ENCODE measurements at places on chromosomes 7 and 10. TPM values are rescaled to one million over a fixed set of nuclear protein-coding genes. Genes with fewer than 3 reads are reported as not detected.
A peak's percentile ranks its signal among the peaks of the same experiment; 100 is the strongest.

DNA sequence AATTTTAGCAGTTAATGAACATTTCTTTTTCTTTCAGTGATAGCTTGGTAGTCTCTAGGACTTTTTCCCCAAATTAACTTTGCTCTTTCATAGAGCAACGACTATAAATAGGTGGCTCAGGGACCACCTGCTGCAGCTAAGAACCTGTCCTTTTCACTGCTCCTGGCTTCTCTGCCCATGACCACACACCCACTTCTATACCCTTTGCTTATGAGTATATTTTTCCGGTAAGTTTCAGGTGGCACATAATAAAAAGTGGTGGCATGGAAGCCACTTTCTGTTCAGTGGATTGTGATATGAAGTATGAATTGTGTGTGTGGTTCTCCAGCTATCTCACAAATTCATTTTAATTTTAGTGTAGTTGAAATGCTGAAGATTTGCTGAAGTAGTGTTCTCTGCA, 1.2 kb downstream of the ING3 start:
- no peak overlapping the region for H3K27ac ChIP-seq
- peak overlapping the region; percentile 93 for H3K4me3 ChIP-seq
- peaks cover 10% of the 10 kb centered on the region for H3K4me1 ChIP-seq
- no peaks in the 10 kb centered on the region for H3K27me3 ChIP-seq
- H3K36me3 ChIP-seq = peaks cover 25% of the 10 kb centered on the region
- DNase-seq = no peak

DNA sequence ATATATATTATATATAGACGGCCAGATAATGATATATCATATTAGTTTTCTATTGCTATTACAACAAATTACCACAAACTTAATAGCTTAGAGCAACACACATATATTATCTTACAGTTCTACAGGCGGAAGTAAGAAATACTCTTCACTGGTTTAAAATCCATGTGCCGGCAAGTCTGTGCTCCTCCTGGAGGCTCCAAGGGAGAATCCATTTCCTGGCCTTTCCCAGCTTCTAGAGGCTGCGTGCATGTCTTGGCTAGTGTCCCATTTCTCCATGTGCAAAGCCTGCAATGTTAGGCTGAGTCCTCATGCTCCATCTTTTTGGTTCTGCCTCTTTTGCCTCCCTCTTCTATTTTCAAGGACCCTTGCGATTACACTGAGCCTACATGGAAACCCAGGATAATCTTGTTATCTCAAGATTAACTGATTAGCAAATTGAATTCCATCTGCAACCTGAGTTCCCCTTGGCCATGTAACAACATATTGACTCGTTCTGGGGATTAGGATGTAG, 23.9 kb upstream of the PNLIPRP3 start:
- no peaks in the 10 kb centered on the region for H3K4me1 ChIP-seq
- no peak for DNase-seq
- H3K27me3 ChIP-seq = peaks cover 9% of the 10 kb centered on the region
- H3K27ac ChIP-seq = no peak overlapping the region

- no peak overlapping the region for H3K27ac ChIP-seq
- no peaks in the 10 kb centered on the region for H3K36me3 ChIP-seq
- peaks cover 12% of the 10 kb centered on the region for H3K4me1 ChIP-seq
- H3K27me3 ChIP-seq = no peaks in the 10 kb centered on the region
- no peak for DNase-seq
- no peak overlapping the region for H3K4me3 ChIP-seq
Measured at GRCh38 chr7:102918845-102919244, 6.0 kb downstream of the LRRC17 start.

GRCh38 chr10:34715511-34716187, 99.4 kb downstream of the PARD3 start:
- no peak overlapping the region for H3K27ac ChIP-seq
- DNase-seq = no peak
- H3K4me3 ChIP-seq = no peak overlapping the region
- peaks cover 61% of the 10 kb centered on the region for H3K4me1 ChIP-seq
- no peaks in the 10 kb centered on the region for H3K27me3 ChIP-seq

DNA sequence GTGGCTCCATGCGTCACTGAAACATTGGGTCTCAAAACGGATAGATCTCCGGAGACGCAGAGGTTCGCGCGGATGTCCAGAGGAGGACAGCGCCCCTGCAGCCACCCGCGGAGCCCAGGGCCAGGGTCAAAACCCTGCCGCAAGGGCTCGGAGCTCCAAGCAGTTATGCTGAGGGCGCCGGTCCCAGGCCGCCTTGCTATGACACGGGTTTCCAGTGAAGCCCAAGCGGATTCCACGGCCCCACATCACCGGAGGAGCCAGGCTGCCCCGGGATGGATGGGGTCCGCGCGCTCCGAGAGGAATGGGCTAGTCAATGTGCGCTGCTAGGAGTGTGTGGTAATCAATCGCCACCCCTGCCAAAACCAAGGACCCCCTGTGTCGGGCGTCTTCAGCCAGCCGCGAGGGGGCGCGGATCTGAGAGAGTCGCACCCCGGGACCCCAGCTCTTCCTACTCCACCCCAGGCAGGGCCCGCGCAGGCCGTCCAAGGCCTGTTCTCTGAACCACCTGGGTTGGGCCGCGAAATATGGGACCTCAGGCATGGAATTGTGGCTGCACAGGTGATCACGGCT, 5.6 kb upstream of the EMX2 start:
- H3K27me3 ChIP-seq = peaks cover 53% of the 10 kb centered on the region
- no peak overlapping the region for H3K4me3 ChIP-seq
- H3K27ac ChIP-seq = no peak overlapping the region
- 0 out of 2 replicates have a peak, but pooled peaks cover 6% of the 10 kb centered on the region for H3K4me1 ChIP-seq

The C10orf62 gene
- total RNA-seq = not detected
